ENCODE measurements at places on chromosomes 7 and 10.

DNA sequence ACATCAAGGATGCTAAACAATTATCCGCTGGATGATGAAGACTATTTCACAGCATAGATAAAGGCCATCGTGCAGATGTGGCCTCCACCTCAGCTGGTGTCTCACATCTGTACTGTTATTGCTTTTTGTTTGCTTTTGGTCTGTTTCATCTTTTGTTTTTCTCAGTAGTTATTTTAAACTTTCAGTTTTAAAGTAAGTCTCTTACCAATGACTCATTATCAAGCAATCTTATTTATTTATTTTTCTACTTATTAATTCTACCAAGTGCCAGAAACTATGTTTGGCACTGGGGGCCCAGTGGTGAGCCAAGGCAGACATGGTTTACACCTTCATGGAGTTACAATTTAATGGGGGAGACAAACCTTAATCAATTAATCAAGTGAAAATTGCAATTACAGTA lies 250.9 kb upstream of the TMEM72 start:
- H3K27ac ChIP-seq = no peak overlapping the region
- H3K4me3 ChIP-seq = no peak overlapping the region
- no peaks in the 10 kb centered on the region for H3K36me3 ChIP-seq
- no peak for DNase-seq
- no peaks in the 10 kb centered on the region for H3K27me3 ChIP-seq

- no peaks in the 10 kb centered on the region for H3K36me3 ChIP-seq
- no peak overlapping the region for H3K4me3 ChIP-seq
- no peaks in the 10 kb centered on the region for H3K4me1 ChIP-seq
These were observed 35.7 kb downstream of the GFRA1 start for GRCh38 chr10:116237260-116237659.

DNA sequence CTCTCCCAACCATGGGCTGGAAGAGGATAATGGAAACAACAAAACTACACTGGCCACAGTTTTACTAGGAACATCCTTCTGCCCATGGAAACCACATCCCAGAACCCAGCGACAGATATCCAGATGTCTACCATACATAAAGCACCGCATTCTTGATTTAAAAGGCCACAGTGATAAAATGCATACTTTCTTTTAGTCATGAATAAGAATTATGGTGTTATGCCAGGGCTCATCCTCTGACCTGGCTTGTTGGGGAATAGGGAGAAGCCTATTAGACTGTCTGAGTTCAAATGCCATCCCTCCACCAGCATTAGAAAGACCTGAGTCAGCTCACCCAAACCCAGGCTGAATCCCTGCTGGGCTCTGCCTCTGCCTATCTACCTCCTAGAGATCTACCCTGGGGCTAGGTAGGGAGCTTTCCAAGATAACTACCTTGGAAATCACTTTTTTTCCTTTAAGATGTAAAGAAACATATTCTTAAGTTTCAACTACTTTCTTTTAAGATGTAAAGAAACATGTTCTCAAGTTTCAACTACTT lies 5.2 kb downstream of the ABCA13 start:
- H3K4me3 ChIP-seq = no peak overlapping the region
- H3K36me3 ChIP-seq = no peaks in the 10 kb centered on the region
- H3K4me1 ChIP-seq = no peaks in the 10 kb centered on the region
- DNase-seq = no peak
- H3K27me3 ChIP-seq = peaks cover 7% of the 10 kb centered on the region

DNA sequence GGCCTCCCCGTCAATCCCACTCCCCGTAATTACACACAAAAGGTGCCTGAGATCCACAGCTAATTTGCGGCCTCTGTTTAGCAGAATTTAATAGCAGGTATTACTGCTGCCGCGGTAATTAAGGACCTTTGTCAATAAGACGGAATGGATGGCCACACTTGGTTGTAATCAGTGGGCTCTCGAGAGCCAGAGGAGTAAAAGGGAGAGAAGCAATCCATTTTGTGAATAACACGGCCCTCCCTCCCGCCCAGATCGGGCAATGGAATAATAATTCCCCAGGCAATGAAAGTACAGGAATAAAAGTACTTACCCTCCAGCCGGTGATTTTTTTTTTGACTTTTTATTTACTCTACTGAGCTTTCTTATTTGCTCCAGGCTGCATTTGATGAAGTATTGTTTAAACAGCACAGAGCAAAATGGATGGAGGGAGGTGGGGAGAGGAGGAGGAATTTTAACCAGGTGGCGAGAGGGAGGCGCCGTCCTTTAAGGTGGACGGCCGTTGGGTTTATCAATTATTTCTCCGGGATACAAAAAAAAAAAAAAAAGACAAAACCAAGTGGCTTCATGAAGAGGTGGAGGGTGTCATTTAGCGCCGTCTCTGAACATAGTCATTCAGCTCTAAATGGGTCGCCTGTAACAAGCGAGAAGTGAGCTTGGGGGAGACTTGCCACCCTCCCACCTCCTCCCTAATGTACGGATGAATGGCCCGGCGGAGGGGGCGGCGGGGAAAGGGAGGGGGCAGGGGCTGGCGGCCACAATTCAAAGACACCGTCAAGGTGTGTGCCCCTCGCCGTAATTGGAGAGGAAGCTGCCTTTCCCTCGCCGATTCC lies 120.3 kb downstream of the BUB3 start:
- H3K27me3 ChIP-seq = peaks cover 18% of the 10 kb centered on the region
- no peak overlapping the region for H3K27ac ChIP-seq
- H3K4me3 ChIP-seq = no peak overlapping the region
- DNase-seq = no peak
